Stimulated activated CD4-positive, alpha-beta T cell treated with anti-CD3 and anti-CD28 coated beads, Interleukin-15, amount 100 ng/mL, for 48 hours (primary cell): ENCODE measurements at places on chromosomes 5 and 9.

- DNase-seq: no peak
These were observed 81.0 kb upstream of the HTR4 start for GRCh38 chr5:148735301-148735835.

DNA sequence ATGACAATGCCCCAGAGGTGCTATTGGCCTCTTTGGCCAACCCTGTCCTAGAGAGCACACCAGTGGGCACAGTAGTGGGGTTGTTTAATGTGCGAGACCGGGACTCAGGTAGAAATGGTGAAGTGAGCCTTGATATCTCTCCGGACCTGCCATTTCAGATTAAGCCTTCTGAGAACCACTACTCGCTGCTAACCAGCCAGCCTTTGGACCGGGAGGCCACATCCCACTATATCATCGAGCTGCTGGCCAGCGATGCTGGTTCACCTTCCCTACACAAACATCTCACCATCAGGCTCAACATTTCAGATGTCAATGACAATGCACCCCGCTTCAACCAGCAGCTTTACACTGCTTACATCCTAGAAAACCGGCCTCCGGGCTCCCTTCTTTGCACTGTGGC, 1.4 kb downstream of the PCDHGC5 start:
- DNase-seq: no peak

DNA sequence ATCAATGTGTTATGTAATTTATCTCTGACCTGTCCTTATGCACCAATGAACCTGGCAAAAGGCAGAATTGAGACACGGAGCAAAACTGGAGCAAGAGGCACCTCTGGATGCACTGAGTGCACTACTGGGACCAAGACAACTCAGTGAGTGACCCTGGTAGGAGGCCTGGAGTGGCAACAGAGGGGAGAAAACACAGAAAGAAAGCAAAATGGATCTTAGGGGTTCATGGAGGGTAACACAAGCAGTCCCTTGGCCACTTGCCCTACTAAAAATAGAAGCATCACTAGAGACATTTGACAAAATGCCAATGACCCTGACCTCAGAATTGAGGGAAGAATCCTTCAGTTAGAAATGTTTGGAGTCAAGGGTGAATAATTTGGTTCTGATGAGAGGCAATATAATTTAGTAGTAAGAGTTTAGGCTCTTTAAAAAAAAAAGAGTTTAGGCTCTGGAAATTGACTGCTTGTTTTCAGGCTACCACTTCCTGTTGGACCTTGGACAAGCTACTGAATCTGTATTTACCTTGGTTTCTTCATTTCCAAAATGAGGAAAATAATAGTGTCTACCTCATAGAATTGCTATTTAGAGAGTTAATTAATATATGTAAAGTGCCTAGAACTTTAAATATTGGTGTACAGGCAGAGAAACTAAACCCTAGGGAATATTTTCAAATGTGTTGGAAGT, 234.9 kb upstream of the TARS1 start:
- no peak for DNase-seq

DNA sequence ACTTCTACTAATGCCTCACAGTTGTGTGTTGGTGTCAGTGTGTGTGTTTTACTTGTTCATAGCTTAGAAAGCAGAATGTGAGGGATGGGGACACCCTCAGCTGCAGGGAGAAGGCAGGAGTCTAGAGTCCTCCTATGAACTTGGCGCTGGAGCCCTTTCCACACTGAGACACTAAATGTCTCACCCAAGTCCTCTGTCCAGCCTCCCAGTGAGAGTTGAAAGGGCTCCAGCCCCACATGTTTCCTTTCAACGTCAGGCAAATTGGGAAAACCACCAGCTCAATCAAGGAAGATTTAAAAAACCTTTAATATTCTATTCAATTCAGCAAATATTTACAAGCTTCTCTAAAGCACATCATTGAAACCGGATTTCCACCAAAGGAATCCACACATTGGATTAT, 167.6 kb upstream of the MSX2 start:
- DNase-seq: no peak

DNA sequence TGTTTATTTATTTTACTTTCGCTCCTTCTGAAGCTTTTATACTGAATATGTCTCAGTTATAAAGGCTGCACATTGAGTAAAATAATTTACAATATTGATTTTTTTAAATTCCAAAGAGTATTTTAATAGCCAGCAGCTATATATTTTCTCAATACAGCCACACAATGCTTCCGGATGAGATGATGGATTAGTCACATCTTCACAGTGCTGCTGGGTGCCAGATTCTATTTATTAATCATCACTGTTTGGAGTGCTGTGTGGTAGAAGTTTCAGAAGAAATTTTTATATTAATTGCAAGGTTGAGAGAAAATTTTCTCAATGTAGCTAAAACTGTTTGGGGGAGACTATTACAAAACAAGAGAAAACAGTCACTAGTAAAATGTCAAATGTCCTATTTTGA, 989.8 kb downstream of the TLE4 start:
- DNase-seq: no peak

- no peak for DNase-seq
These were observed 4.7 kb upstream of the GLRX start for GRCh38 chr5:95826949-95827891.

- DNase-seq: peak; percentile 14
These were observed 30.8 kb upstream of the REEP2 start for GRCh38 chr5:138408023-138408422.

DNA sequence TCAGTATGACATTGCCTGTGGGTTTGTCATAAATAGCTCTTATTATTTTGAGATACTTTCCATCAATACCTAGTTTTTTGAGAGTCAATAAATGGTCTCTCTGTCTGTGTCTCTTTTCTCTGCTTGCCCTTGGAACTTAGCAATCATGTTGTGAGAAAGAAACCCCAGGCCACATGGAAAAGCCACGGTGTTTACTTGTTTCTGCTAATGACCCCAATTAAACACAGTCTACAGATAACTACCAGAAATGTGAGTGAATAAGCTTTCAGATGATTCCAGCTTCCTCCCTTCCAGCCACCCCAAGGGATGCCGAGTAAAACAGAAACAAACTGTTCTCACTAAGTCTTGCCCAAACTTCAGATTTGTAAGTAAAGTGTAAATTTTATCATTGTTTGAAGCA, 584.9 kb downstream of the MAT2B start:
- DNase-seq: no peak

DNA sequence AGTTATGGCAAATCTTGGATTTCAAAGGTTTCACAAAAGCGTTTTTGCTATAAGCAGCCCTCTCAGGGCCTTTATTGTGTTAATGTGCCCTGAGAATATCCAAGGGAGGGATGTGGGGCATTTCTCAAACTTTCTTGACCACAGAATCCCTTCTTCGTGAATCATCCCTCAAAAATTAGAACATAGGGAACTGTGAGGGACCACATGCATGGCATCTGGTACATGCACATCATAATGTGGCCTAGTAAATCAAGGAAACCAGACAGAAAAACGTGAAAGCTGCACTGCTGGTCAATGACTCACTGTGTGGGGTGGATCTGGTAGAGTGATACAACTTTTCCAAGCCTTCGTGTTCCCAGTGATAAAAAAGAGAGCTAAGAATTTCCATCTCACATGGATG, 22.4 kb downstream of the DDX31 start:
- DNase-seq: no peak
